ENCODE measurements at places on chromosomes 2 and 18.

- no peak for DNase-seq
Observed at GRCh38 chr2:8851811-8852560, 14.6 kb upstream of the KIDINS220 start.

DNA sequence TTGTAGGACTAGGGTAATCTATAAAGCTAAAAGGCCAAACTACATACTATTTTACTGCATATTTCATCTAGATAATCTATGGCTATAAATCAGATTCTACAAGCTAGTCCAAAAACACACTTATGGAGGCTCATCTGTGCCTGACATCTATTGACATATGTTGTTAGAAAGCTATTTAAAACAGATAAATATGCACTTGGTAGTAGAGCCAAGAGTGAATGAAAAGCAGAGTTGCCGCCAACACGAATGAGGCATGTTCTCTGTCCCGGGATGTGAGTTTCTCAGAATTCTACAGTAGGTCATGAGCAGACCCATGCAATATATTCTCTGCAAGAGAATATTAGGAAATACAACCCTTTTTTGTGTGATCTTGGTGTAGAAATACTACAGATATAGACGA is 66.7 kb upstream of the LPIN2 start:
- DNase-seq: no peak

GRCh38 chr2:64640153-64641044 is 13.3 kb downstream of the SERTAD2 start:
- no peak for DNase-seq

- DNase-seq: no peak
Observed at GRCh38 chr2:192515937-192516336, 321.2 kb upstream of the TMEFF2 start.

DNA sequence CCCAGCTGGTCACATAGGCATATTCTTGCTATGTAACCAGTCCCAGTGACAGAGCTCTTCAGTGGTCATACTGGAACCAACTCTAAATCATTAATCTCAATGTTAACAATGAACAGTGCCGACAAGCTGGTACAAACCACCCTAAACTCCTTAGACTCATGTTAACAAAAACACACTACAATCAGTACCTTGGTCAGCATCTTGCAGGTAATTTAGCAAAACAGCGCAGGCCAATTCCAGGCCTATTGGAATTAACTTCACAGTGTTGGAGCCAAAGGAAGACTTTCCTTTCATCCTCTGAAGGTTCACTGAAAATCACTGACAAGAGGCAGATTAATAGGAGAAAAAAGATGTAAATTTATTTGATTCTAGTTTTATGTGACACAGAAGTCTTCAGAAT is 396.4 kb downstream of the PIK3C3 start:
- DNase-seq: no peak

DNA sequence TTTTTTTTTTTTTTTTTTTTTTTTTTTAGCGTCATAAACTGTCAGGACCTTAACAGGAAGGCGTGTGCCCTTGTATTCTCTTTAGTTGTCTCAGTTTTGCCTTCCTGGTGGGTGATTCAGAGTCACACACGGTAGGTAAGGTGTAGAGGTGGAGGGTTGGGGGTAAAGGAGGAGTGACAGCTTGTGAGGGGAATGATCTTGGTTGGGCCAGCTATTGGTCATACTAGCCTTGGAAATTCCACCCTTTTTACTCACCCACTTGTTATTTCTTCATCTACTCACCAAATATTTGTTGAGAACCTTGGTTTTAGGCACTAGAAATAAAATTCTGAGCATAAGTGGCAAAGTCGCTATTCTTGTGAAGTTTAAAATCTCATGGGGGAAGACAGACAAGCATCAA is 22.2 kb downstream of the SMIM21 start:
- DNase-seq: no peak

GRCh38 chr2:54013996-54014395 is 43.2 kb upstream of the PSME4 start:
- DNase-seq: no peak
